ENCODE measurements at places on chromosomes 7 and 10. TPM values are rescaled to one million over a fixed set of nuclear protein-coding genes. Genes with fewer than 3 reads are reported as not detected.

- DNase-seq, result no peak
Observed at GRCh38 chr7:3897430-3898372, 596.6 kb downstream of the SDK1 start.

DNA sequence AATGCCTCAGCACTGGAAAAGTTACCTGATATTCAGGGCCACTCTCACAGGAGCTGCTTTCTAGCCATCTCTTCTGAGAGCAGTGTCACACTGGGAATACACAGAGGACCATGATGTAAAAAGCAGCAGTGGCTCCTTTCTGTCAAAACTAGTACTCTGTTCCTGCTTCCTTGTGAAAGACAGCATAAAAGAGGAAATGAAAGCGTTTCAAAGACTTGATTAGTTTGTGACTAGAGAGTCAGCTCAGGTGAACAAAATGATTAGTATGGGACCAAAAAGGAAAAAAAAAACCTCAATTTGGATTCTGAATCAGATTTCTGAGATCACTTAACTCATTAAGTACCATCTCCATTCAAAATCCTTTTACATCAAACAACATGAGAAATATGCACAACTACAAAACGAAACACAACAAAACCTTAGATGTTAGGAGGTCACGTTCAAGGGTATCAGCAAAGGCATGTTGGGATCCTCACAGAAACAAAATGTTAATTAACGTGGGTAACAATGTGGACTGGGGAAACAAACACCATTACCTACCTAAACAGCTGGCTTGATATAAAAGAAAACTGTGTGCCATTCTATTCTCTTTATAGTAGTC is 103.7 kb downstream of the MACC1 start:
- no peak for DNase-seq

- DNase-seq, result no peak
Observed at GRCh38 chr10:54869022-54869421, 68.0 kb upstream of the PCDH15 start.

- no peak for DNase-seq
Observed at GRCh38 chr10:124041675-124042445, 51.5 kb downstream of the CHST15 start.

The RNF133 gene
- total RNA-seq, result not detected

DNA sequence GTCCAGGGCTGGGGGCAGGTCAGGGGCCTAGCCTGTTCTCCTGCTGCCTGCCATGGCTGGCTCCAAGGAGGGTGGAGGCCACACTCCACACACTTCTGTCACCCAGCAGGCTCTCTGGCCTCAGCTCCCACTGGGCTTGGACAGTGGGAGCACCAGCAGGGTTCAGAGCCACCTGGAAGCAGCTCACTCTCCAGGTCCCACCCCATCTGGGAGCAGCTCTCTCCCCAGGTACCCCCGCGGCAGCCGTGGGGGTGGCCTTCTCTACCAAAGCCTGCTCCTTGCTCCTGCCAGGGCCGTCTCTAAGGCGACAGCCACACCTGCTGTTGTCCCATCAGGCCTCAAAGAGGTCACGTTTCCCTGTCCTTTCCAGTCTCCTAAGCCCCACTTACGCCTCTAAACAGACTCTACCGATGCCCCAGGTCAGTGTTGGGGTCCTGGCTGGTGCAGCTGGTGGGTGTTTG is 142.5 kb upstream of the RET start:
- no peak for DNase-seq

The PLPP4 gene
- not detected for total RNA-seq

The SHH gene
- total RNA-seq, result not detected

DNA sequence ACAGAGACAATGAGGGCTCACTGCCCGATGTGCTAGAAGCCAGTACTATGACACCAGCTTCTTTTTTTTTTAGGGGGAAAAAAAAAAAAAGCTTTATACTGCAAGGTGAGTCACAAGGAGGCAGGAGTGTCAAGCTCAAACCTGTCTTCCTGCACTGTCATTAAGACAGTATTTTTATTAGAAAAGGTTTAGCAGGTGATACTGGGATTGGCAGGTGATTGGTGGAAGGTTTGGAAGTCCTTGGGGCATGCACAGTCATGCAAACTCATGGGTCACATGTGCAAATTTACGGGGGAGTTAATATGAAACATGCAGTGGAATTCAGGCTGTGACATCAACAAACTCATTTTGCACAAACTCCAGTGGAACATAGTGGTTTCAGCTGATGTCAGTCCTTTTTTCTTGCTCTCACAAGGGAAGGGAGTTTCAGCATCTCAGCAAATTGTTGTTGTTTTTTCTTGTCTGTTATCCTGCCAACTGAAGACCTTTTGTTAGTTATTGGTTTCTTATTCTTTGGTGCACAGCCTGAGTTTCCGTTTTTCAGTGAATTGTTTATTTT is 530.6 kb downstream of the ANKRD7 start:
- DNase-seq, result no peak

The NKX2-3 gene
- total RNA-seq, result not detected

DNA sequence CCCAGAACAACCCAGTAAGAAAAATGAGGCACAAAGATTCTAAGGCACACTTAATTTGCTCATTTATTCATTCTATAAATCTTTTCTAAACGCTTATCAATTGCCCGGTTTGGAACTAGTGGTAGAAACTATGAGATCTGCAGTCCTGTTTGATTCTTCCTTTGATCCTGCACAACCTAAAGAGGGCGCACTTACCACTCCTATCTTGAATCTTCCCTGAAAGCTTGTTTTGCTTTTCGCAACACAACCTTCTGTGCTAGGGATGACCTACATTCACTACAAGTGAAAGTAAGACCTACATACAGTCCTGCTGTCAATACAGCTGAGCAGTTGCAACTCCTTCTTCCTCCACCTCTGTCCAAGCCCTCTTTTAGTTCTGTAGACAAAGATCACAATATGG is 12.6 kb upstream of the ARL4A start:
- DNase-seq, result no peak

The RBP4 gene
- total RNA-seq, result not detected

DNA sequence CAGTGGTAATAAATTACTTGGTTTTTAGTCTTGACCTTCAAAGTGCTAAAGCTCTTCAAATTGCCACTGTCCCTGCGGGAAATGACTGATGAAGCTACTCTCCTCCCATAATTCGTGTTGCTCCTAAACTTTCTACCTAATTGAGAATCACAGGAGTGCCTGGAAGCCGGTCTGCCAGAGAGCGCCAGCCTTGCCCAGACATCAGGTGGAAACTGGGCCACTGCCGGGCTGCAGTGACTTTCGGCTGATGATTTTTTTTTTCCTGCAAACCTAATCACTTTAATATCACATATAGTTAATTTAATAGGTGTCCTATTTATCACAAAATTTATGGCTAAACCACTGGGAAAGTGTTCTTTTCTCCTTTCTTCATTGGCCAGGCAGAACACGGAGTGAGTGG is 59.6 kb upstream of the UBE3C start:
- no peak for DNase-seq

The MMP21 gene
- total RNA-seq, result not detected

The TMEM176B gene
- 2.2 TPM for total RNA-seq

The TMEM273 gene
- total RNA-seq, result 0.37 TPM

The USP54 gene
- total RNA-seq, result 66.1 TPM

DNA sequence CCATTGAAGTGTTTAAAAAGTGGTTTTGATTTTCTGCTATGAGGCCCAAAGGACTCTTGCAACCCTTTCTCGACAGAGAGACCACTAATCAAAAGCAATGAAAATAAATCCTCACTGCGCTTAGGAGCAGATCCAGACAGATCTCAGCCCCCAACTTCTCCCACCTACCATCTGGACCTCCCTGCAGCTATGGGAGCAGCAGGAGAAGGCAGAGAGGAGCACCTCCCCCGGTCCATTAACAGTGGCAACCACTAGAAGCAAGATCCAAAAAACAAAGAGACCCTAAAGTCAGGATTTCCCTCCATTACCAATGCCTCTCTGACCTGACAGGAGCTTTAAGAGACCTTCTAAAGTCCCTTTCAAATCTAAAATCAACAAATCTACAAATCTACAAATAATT is 99.0 kb upstream of the LSM8 start:
- DNase-seq, result no peak

DNA sequence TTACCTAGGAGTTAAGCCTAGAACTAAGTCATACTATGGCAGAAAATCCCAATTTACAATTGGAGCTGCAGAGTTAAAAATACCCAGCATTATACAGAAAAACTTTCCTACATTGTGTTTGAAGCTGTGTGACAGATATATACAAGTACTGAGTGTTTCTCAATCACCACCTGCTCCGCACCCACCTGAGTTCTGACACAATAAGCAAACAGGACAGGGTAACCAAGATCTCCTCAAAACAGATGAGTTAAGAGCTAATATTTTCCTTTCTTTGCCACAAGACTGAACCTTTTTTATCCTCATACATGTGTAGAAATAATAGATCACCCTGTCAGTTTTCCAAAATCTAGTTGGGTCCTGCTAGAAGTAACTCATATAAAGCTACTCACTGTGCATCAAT is 186.3 kb downstream of the DOCK4 start:
- no peak for DNase-seq

GRCh38 chr7:604001-604883 is 84.6 kb upstream of the PDGFA start:
- no peak for DNase-seq

DNA sequence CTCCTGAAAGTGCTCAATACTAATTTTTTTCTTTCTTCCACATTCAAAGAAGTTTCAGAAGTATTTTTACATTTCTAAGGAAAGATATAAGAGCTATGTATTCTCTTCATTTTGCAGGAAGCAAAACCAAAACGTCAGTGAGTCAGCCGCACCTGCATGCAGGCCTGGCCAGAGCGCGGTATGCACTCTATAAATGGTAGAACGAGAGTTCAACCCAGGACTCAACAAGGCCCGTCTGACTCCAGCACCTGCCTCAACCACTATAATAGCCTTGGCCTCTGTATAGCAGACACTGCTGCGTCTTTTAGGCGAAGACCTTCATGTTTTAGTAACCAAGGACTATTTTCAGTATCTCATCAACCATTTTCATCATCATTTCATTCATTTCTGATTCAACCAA is 113.2 kb downstream of the KMT2E start:
- no peak for DNase-seq

GRCh38 chr10:124874-125273 is 10.4 kb upstream of the ZMYND11 start:
- no peak for DNase-seq

DNA sequence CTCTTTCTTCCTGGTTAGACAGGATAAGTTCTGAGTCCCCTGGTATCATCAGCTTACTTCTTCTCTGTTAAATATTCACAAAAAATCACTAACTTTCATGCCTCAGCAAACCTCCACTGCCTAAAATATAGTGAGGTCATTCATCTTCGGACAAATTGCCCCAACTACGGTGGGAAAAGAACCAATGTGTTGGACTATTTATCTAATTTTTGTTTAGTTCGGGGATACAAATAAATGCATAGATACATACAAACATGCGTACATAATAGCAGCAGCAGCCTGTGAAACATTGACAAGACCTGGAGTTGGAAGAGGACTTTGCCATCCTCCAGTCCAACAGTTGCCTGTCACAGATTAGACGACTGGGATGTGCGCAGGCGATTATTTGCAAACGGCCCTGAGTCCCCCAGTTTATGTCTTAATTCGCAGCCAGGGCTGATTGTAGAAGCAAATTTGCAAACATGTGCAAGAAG is 51.5 kb downstream of the EGFR start:
- no peak for DNase-seq

DNA sequence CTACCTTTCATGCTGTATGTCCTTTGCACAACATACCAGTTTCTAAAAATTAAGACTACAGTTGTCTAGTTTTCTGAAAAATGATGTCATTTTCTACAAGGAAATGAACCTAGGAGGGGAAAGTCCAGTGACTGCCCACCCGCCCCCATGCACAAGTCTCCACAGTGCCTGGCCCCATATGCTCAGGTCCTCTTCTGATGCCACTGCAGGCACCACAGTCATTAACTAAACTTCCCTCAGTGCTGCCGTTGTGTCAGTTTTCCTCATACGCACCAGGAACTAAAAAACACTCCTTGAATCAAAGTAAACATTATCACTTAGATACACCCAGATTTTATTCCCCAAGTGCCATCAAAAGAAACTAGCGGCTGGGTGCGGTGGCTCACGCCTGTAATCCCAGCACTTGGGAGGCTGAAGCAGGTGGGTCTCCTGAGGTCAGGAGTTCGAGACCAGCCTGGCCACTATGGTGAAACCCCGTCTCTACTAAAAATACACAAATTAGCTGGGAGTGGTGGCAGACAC is 6.9 kb upstream of the TNS3 start:
- DNase-seq, result no peak

GRCh38 chr10:72392571-72392970 is 37.9 kb upstream of the DNAJB12 start:
- DNase-seq, result no peak

The PLA2G12B gene
- not detected for total RNA-seq

The OPN1SW gene
- not detected for total RNA-seq

GRCh38 chr7:139505563-139505962 is 17.9 kb upstream of the CLEC2L start:
- DNase-seq, result no peak

GRCh38 chr7:105154084-105154483 is 140.1 kb downstream of the KMT2E start:
- DNase-seq, result no peak

DNA sequence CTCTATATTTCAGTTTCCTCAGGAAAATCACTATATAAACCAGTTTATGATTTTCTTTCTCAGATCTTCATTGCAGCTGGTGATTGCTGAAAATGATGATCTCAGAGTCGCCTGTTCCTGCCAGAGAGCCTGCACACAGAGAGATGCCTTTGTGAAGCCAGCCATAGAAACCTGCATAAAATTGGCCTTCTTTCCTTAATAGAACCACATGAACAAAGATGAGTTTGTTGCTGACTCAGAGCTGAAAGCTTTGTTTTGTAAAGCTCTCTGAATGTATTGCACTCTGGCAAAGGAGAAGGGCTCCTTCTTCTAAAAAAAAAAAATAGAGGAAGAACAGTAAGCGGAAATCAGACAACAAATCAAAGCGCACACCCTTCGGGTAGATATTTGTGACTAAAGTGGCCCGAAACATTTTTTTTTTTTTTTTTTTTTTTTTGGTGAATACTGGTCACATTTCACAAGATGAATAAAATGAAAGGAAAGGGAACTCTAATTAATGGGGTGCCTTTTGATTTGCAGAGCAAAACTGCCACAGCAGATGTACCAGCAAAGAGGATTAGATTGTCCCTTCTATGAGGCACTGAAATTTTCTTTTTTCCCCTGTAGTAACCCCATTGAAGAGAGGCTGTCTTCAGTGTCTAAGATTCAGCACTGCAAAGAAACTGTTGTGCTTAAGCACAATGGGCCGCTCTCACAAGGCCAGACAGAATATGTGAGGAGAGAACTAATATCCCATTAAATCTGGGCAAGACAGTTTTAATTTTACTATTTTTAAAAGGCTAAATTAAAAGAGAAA is 75.1 kb upstream of the PTPRZ1 start:
- peak; percentile 23 for DNase-seq

All from neural crest cell (in vitro differentiated cells).